Endothelial cell of umbilical vein (primary cell): ENCODE measurements at places on chromosomes 16 and 17. TPM values are rescaled to one million over a fixed set of nuclear protein-coding genes. Genes with fewer than 3 reads are reported as not detected.

DNA sequence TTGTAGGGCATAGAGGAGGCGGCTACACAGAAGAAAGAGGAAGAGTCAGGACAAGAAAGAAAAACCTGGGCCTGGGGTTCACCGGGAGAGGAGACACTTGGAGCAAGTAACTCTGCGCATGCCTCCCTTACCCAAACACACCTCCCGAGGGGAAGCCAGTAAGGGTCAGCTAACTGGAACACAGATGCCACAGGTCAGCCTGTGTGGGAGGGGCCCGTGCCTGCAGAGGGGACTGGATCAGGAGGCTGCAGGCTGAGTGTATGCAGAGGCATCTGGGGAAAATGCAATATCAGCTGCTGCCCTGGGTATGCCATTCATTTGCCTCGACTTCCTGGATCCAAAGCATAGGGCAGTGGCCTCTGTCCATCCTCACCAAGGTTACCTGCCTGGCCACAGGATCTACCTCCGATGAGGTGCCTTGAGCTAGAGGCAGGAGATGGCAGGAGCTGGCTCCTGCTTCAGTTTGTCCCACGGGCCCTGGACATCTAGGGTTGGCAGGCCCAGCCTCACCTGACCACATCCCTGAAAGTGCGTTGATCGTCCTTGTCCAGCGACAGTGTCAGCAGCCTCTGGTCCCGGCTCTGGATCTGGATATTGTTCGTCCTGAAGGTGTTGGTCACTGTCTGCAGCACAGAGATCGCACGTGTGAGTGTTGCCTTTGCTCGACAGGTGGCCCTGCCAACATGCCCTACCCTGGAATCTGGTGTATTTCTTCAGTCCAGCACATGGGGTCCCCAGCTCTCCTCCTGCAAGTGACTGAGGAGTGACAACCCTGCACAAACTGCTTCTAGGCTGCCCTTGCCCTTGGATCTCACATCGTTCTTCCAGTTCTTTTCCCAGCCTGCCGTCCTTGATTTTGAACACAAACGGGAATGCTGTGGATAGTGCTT is 4.6 kb upstream of the MFSD6L start:
- no peak for DNase-seq

DNA sequence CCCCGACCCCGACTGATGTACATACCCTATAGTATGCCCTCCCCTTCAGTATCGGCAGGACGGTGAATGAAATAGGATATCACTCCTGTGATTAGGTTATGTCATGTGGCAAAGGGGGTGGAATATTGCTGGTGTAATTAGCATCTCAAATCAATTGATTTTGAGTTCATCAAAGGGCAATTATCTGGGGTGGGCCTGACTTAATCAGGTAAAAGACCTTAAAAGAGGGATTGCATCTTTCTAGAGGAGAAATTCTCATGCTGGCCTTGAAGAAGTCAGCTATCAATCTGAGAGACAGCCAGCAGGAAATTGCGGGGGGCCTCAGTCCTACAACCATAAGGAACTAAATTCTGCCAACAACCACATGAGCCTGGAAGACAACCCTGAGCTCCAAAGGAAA is 10.3 kb downstream of the TRIM25 start:
- DNase-seq: no peak

DNA sequence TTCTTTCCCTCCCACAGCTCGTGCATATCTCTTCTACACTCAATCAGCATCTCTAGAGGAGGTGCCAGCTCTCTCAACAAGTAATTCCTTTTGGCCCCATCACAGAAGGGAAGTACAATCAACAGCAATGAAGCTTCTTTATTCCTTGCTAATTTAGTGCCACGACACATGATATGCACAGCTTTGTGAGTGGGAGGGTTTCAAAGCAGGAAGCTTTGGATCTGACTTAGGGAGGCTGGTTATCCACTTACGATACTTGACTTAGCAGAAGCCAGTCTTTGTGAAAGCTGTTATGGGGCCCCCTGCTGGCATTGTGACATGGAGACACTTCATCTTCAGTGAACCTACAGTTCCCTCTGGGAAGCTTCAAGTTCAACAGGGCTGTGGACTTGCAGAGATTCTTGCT is 81.0 kb downstream of the TMEM100 start:
- peak; percentile 77 for DNase-seq

DNA sequence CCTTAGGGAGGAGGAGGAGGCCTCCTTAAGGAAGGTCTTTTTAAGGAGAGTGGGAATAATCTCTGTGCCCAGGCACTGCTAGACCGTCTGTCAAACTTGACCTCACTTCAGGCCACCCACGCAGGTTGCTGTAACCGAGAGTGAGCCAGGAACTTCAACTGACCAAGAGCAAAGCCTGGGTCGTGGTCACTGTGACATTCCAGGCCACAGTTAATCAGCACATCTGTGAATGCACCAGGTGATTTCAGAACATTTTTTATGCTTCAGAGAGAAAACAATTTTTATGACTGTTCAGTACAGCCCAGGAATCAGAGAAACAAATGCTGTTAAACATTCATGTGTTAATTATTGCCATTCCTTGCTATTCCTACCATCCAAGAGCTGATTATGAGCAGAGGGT is 226.6 kb upstream of the ASIC2 start:
- DNase-seq: no peak

- DNase-seq: no peak
Observed at GRCh38 chr16:83363521-83363920, 444.3 kb upstream of the HSBP1 start.

DNA sequence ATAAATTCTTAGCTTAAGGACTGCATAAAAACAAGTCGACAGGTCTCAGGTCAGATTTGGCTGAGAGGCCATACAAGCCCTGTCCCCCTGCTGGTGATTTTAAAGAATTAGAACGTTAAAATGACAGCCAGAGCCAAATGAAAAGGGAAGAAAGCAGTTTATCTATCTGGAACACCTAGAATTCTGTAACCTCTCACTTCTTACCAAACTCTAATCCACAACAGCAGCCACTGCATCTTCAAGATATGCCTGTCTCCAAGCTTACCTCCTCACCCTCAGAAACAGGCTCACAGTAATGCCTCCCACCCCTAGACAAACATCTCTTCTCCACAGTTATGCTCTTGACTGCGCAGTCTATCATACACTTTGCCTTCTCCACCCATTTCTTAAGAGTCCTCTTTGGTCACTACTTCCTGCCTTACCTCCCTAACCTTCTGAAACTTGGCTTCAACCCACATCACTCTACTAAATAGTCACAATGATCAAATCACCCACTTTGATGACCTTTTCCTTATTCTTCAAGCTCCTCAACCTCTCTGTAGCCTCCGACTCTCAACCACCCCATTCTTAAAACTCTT is 14.2 kb downstream of the ANKFY1 start:
- peak; percentile 26 for DNase-seq

Gene STH
- not detected in 2 replicates for total RNA-seq

DNA sequence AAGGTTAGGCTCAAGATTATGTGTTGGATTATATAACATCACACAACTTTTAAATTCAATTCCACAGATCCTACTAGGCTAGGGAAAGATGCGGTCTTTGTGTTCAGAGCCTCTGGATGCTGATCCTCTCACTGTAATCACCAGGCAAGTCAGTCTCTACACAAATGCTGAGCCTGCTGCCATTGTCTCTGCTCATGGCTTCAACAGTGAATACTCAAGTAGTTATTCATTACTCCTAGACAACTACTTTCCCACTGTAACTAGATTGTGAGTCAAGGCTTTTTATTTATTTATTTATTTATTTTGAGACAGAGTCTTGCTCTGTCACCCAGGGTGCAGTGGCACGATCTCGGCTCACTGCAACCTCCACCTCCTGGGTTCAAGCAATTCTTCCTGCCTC is 15.8 kb upstream of the NDUFAB1 start:
- no peak for DNase-seq

GRCh38 chr16:22186517-22186916 is 19.6 kb upstream of the EEF2K start:
- DNase-seq: no peak

GRCh38 chr17:74704544-74704943 is 8.2 kb downstream of the CD300LF start:
- DNase-seq: no peak

DNA sequence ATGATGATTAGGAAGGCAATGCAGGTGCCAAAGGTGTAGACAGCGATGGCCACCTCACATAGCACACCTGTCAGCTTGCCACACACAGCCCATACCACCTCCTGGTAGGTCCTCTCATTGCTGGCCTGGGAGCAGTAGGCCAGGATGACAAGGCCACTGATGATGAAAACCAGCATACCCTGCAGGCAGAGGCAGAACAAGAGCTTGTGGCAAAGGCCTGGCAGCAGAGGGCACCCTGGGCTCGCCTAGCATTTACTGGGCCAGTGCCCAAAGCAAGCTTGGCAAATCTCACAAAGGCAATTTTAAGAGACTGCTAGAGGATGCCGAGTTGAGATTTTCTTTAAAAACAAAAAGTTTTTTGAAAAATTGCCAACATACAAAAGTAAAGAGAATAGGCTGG is 5.9 kb downstream of the SLC38A7 start:
- DNase-seq: no peak

DNA sequence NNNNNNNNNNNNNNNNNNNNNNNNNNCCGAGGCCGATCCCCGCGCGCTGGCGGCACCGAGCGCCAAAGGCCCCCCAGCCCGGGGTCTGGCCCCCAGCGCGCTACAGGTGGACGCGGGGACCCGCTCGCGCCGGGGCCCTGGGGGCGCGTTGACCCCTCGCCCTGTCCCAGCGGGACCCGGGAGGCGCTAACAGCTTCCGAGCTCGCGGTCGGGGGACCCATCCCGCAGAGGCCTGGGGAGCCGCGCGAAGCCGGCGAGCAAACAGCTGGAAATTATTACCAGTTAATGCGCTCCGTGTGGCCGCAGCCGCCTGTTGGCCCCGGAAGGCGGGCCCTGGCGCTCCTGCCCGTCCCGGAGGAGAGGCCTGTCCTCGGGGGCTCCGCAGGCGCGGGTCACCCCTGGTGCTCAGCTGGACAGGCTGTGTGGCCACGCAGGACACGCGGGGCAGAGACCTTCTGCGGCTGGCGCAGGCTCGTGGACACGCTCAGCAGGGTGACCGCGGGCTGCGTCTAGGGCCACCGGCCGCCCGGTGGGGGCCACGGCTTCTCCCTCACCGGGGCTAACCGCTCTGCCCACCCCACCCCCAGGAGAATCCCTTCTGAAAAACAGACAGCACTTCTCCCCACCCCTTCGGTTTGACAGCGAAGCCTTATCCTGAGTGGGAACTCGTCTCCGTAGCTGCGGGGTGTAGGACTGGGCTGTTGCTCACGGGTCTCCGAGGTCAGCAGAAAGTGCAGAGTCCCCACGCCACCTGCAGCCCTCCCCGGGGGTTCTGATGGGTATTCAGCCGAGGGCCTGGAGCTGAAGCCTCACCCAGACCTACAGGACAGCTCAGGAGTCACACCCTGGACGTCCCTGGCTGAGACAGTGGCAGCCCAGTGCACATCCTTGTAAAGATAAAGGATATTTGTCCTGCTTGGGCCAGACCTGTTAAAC is 138.7 kb upstream of the RPH3AL start:
- DNase-seq: peak; percentile 42

Gene COX6A2
- total RNA-seq: not detected in 2 replicates

GRCh38 chr17:78176548-78177025 is 8.2 kb downstream of the SYNGR2 start:
- peak; percentile 52 for DNase-seq

DNA sequence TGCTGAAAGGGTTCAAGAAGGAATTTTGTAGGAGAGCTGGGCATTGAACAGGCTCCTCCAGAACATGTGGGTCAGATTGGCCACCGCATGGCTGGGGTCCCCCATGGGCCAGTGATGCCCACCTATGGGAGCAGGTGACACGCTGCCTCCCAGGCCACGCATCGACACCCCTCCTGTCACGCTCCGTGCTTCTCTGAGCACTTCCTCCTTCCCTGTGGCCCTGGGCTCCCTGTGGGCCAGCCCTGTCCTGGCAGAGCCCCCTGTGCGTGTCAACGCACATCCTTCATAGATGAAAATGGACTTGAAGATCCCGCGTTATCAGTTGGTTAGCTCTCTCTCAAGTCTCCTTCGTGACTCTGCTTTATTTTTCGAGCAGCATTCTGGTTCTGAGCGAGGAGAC is 160.3 kb downstream of the RPTOR start:
- no peak for DNase-seq

Gene TMEM88
- 39.2 and 53.4 TPM in 2 replicates for total RNA-seq

DNA sequence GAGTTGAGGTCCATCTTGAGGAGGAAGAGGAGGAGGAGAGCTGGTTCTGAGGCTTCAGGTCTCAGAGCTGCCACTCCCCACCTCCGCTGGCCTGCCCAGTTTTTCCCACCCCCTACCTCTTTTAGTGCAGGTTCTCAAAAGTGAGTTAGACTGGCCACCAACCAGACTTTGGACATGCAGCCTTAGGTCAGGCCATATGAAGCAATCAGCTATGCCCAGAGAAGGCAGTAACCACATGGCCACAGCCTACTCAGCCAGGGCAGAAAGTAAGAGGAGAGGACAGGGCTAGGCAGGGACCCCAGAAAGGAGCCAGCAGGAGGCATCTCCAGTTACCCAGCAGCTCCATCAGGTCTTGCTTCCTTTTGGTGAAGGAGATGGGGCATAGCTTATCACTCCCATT is 9.0 kb downstream of the MYO15A start:
- no peak for DNase-seq

Gene DOC2A
- 0.58 and 0.60 TPM in 2 replicates for total RNA-seq

DNA sequence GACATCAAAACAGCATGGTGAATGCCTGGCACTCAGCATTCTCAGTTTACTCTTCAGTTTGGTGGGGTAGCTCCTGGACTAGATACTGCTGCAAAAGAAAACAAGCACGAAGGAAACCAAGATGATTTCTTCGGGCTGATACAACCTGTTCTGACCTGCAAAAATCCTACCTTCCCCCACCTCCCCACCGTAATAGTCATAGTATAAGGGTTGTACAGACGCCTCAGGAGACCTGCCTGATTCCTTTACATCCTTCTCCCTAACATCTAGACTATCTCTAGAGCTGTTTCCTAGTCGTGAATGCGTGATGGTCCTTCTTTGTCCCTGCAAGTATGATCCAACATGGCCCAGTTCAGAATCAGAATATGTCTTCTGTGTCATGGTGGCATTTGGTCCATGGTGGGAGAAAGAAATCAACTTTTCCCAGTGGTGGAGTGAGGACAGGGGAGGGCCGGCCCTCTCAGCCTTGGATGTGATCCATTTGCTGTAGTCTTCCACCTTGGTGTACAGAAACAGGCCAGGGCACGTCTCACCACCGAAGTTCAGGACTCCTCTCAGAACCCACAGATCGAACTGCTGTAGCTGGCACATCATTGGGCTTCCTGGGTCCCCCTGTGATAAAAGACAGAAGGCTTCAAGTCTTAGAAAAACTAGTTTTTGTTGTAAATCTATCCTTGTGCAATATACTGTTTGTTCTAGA is 14.5 kb downstream of the PRSS54 start:
- DNase-seq: no peak

GRCh38 chr17:42053731-42054500 is 3.5 kb upstream of the C17orf113 start:
- DNase-seq: no peak
